ENCODE measurements at places on chromosomes 6 and 20.

DNA sequence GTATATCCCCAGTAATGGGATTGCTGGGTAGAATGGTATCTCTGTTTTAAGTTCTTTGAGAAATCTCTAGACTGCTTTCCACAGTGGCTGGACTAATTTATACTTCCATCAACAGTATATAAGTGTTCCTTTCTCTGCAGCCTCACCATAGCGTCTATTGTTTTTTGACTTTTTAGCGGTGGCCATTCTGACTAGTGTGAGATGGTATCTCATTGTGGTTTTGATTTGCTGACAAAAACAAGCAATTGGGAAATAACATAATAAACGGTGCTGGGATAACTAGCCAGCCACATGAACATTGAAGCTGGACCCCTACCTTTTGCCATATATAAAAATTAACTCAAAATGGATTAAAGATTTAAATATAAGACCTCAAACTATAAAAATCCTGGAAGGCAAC, 14.2 kb downstream of the OR2A4 start:
- DNase-seq, result no peak

- DNase-seq, result no peak
Observed at GRCh38 chr20:12113468-12114371, 196.0 kb downstream of the BTBD3 start.

GRCh38 chr6:22091424-22091948, 205.3 kb downstream of the PRL start:
- no peak for DNase-seq

DNA sequence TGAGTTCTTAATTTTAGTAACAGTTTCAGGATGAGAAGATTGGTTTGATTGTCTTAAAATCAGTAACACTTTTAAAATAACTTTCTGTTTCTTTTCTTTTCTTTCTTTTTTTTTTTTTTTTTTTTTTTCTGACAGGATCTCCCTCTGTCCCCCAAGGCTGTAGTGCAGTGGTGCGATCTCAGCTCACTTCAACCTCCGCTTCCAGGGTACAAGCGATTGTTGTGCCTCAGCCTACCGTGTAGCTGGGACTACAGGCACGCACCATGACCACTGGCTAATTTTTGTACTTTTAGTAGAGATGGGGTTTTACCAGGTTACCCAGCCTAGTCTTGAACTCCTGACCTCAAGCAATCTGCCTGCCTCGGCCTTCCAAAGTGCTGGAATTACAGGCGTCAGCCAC, 33.7 kb upstream of the KCNQ5 start:
- DNase-seq, result no peak

GRCh38 chr6:68642977-68643376, 7.9 kb downstream of the ADGRB3 start:
- no peak for DNase-seq

DNA sequence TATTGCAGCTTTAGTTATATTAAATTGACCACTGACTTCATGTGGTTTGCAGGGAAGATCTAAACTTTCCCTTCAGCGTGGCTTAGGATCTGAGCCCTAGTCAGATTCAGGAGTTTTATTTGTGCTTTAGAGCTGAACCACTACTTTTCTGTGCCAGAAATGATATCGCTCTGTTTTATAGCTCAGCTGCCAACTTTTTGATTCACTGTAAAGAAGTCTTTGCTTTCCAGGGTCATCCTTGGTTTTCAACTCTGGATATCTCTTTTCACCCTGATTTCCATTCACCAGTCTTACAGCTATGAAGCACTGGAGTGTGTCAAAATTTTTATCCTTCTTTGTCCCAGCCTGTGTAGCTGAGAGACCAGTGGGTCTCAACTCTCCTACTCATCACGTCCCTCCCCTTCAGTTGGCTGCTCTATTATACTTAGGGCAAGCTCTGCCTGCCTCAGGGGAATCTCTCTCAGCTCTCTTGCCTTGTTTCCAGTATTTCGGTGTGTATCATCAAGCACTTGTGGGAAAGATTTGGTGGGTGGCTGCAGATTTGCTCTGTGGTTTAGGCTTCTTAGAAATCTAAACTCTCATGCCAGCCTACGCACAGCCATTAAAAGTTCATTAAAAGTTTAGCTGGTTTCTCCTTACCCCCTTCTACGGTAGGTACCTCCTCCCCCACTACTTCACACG, 425.5 kb downstream of the TENT5A start:
- no peak for DNase-seq
